ENCODE measurements at places on chromosomes 4 and X. TPM values are rescaled to one million over a fixed set of nuclear protein-coding genes. Genes with fewer than 3 reads are reported as not detected.

The SLC30A9 gene
- 42.5 TPM for total RNA-seq

The SYP gene
- 2.9 TPM for total RNA-seq

The ASB9 gene
- not detected for total RNA-seq

The PRSS12 gene
- total RNA-seq = not detected

The VSIG1 gene
- not detected for total RNA-seq

The GABRG1 gene
- total RNA-seq = not detected

The AKAP14 gene
- not detected for total RNA-seq

The RNF150 gene
- total RNA-seq = not detected

The NAT8L gene
- not detected for total RNA-seq

The PF4V1 gene
- not detected for total RNA-seq

The UGT8 gene
- 18.5 TPM for total RNA-seq

The PRAF2 gene
- total RNA-seq = 20.3 TPM

The GAGE12H gene
- total RNA-seq = not detected

The PPBP gene
- total RNA-seq = not detected

The NMU gene
- not detected for total RNA-seq

The NEXMIF gene
- not detected for total RNA-seq

All from OCI-LY7 (cell line).